ENCODE measurements at places on chromosomes 1 and 21. TPM values are rescaled to one million over a fixed set of nuclear protein-coding genes. Genes with fewer than 3 reads are reported as not detected.

- no peak for DNase-seq
Observed at GRCh38 chr1:224266105-224266914, 63.7 kb downstream of the NVL start.

The ALX3 gene
- not detected for total RNA-seq

The KIF17 gene
- not detected for total RNA-seq

DNA sequence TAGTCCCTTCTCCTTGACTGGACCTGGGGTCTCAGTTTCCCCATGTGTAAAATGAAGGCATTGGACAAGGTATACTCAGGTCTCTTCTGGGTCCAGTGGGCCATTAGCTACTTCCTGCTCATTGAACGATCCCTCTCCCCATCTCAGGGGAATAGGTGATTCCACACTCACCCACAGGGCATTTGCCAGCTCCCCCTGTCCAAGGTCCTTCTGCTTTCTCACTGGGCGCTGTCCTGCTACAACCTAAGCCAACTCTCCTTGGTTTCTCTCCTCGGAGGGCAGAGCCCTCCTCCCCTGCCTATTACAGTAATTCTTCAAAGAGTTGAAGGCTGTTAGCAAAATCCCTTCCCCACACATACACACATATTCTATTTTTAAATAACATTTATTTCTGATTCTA is 16.6 kb downstream of the DISP3 start:
- no peak for DNase-seq

DNA sequence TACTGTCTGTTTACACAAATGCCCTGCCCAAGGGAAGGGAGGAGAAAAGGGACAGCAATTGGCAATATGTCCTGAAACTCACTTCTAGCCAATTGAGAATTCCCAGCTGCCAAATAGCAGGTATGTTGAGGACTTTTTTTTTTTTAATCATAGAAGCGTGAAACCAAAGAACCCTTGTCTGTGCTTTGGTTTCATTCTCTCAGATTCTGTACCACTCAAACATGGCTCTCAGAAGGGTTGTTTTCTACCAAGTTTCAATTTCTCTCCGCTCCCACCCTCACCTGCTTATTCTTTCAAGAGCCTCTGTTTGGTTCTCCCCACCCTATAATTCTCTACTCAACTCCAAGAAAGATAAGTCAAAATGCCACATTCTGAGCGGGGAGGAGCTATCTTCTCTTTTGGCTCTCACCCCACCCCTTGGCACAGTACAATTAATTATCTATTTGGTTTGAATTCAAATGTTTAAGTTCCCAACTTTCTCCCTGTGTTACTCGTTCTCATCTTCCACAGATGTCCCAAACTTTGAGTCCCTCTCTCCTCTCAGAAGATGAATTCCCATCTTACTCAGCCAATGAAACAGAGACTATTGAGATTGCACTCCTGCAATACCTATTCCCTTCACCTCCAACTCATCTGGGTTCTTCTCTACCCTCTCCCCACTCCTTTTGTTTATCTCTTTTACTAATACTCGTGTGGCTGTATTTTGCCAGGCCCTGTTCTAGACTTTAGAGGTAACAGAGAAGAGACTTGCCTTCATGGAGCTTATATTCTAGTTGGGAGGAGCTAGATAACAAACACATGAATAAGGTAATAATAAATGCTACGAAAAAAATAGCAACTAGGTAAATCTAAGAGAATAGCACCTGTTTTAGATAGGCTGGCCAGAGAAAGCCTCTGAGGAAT is 3.9 kb upstream of the TP53BP2 start:
- no peak for DNase-seq

The CLEC20A gene
- not detected for total RNA-seq

GRCh38 chr21:39088031-39088370 is 95.2 kb downstream of the PSMG1 start:
- no peak for DNase-seq

DNA sequence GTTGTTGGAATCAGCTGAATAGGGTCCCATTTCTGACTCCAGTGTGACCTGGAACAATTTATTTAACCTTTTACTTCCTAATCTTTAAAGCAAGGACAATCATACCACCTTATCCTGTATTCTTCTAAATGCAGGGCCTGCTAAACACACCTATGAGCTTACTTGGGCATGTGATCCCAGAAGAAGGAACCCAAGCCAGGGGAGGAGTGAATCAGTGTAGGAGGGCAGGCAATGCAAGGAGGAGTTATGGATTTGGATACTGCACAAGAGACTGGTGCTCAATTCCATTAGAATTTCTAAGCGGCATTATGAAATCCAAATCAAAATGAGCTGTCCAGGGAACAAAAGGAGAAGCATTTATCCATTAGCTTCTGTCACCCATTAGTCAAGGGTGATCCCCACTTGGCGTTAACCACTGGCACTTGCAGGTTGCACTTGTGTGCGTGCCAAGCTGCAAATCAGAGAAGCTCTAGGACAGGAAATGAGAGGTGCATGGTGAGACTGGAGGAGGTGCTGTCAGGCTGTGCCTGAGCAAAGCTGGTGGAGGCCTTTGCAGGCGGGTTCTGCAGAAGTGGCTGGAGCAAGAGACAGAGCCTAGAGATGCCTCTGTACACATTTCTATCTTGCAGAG is 297.2 kb upstream of the PLXNA2 start:
- DNase-seq: no peak

The CLCA4 gene
- total RNA-seq: 0.36 TPM

DNA sequence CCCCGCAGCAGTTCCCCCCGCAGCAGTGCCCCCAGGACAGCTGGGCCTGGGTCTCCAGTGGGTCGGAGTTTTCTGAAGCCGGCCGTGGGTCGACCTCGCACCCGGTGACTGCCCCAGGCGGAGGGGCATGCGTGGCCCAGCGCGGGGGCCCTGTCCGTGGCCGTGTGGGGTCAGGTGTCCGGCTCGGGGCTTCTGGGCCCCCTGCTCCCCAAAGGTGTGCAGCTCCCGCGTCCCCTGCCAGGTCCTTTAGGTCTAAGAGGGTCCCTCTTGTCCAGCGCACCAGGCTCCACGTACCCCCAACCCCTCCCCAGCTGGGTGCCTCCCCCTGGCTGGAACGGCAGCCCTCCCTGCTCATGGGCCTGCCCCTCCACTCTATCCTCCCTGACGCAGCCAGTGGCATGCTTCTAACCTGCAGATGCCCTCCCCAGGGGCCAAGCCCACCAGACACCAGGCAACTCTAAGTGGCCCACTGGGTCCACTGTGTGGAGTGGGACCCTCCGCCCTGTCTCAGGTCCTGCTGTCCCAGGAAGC is 5.9 kb upstream of the HES4 start:
- no peak for DNase-seq

DNA sequence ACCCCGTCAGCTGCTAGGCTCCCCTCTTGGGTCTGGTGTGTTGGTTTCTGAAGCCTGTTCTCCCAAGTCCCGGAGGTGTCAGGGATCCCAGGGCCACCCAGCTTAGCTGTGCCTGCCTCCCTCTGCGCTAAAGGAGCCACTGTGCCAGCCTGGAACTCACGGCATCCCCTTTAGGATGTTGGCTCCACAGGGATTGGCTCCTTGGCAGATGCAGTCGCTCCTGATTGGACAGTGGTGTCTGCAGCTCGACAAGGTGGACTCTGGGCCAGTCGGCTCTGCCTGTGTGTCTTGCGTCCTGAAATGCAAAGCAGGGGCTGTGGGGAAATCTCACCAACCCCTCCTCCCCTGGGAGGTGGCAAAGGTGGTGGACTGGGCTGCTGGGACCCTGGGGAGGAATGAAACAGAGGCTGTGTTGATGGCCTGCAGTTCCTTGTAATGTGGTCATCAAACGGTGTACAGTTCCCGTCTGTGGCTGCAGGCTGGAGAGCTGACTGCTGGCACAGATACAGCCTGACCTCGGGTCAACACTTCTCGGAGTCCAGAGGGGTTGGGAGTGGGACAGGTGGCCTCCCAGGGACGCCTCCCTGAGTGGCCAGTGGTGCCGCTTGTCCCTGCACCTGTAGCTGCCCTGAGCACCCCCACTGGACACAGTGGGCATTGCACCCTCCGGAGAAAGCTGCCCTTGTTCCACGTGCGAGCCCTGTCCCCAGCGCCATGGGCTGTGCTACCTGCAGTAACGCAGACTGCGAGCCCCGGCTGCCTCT is 11.5 kb upstream of the KCNAB2 start:
- peak; percentile 55 for DNase-seq

The TDRD5 gene
- total RNA-seq: not detected

The NPR1 gene
- total RNA-seq: not detected

GRCh38 chr1:244160455-244161235 is 109.6 kb downstream of the ZBTB18 start:
- no peak for DNase-seq

DNA sequence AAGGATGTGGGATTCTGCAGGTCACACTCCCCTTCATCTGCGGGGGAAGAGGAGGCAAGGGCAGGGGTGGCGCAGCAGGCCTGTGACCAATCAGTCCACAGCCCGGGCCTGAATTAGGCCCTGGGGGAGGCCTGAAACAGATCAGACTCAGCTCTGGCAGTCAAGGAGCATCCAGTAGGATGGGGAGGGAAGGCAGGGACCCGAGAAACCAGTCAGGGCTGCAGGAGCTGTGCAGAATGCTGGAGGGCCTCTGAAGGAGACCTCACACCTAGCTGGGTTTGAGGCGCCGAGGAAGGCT is 12.7 kb downstream of the TNNT2 start:
- no peak for DNase-seq

DNA sequence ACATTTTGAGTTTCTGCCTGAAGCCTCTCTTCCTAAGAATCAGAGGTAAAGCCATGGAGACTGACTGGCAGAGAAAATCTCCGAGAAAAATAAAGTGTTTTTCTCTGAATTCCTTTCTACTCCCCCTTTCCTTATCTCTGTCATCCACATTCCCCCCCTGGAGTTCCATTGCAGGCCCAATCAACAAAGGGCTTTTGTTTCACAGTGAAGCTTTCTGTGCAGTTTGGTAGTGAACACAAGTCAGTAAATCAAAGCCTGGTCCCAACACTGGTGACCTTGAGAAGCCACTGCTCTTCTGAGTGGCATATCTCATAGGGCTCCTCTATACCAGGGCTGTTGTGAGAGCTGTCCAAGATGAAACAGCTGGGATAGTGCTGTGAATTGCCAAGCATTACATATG is 228.4 kb downstream of the SEC16B start:
- no peak for DNase-seq

- no peak for DNase-seq
Observed at GRCh38 chr1:195766709-195767108, 841.5 kb downstream of the KCNT2 start.

DNA sequence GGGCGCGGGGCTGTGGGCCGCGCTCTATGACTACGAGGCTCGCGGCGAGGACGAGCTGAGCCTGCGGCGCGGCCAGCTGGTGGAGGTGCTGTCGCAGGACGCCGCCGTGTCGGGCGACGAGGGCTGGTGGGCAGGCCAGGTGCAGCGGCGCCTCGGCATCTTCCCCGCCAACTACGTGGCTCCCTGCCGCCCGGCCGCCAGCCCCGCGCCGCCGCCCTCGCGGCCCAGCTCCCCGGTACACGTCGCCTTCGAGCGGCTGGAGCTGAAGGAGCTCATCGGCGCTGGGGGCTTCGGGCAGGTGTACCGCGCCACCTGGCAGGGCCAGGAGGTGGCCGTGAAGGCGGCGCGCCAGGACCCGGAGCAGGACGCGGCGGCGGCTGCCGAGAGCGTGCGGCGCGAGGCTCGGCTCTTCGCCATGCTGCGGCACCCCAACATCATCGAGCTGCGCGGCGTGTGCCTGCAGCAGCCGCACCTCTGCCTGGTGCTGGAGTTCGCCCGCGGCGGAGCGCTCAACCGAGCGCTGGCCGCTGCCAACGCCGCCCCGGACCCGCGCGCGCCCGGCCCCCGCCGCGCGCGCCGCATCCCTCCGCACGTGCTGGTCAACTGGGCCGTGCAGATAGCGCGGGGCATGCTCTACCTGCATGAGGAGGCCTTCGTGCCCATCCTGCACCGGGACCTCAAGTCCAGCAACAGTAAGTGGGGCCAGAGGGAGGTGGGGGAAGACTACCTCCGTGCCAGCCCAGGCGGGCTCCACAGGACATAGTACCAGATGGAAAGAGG is 808 bp downstream of the MAP3K21 start:
- DNase-seq: peak; percentile 59

DNA sequence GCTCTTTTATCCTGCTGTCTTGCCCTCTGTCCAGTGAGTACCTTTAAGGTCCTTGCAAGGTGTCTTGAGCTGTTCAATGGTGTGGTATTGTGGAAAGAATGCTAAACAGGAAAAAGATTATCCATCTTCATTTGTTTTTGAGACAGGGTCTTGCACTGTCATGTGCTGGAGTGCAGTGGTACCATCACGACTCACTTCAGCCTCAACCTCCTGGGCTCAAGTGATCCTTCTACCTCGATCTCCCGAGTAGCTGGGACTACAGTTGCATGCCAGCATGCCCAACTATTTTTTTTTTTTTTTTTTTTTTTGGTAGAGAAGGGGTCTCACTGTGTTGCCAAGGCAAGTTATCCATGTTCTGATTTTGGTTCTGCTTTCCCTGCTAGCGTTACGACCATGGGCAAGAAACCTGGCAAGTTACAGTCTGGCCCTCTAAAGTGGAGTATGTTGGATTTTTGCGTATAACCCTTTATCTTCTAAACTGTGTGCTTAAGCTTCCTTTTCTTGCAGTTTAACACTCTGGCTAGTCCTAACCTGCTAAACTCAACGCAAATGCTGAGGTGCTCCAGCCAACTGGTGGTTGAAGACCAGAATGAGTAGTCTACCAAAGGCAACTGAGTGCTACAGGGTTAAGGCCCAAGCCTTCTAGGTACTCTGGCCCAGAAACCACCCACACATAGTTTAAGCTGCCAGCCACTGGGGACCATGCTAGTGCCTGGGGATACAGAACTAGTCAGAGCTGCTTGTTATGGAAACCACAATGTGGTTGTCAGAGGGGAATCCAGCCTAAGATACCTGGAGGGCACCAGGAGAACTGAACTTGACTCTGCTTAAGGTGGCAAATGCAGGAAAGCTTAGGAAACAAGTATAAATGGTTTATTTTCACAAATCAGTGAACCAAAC is 7.9 kb downstream of the RPL11 start:
- DNase-seq: no peak

The HES4 gene
- 139 TPM for total RNA-seq

DNA sequence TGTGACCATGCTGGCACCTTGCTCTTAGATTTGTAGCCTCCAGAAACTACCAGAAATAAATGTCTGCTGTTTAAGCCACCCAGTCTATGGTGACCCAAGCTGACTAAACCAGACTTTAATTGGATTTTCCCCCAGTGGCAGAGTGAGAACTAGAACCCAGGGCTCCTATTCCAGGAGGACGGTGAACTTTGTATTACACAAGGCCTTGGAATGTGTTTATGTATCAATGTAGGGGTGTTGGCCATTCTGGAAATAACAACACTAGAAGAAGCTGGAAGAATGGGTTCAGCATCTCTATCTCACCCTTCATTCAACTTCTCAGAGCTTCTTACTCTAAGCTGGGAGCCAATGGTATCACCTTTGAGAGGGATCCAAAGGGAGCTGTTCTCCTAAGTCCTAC is 37.0 kb downstream of the ARHGEF11 start:
- no peak for DNase-seq

- DNase-seq: peak; percentile 1
Observed at GRCh38 chr21:30605968-30606367, 5.1 kb downstream of the KRTAP22-1 start.

DNA sequence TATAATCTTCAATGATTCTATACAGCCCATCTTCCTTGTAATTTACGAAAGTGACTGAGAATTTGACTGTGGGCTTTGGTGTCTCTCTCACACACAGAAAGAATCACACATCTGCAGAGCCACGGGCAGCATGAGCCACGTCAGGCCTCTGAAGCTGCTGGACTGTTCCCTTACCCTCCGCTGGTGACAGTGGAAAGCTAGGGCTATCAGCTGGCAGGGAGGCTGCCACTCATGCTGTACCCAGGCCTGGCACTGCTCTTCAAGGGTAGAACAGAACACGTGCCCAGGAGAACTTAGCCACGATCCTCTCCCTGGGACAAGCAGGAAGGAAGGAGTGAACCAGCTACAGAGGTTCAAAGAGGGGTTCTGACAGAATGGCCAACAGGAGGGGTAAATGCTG is 90.7 kb downstream of the JAK1 start:
- no peak for DNase-seq

The NBPF4 gene
- total RNA-seq: not detected
